ENCODE measurements at places on chromosomes 7 and 10.

GRCh38 chr10:15842556-15843169 is 17.6 kb downstream of the MINDY3 start:
- no peak for DNase-seq

DNA sequence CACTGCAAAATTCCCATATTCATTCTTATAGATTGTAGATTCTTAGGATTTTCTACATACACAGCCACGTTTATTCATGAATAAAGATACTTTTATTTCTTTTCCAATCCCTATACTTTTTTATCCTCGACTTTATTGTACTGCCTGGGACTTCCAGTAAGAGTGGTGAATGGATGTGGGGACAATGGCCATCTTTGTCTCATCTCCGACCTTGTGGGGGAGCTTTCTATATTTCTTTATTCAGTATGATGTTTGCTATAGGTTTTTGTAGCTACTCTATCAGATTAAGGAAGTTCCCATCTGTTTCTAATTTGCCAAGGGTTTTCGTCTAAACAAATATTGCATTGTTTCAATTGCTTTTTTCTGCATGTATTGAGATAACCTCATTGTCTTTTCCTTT is 184.3 kb downstream of the FOXP2 start:
- DNase-seq: no peak

DNA sequence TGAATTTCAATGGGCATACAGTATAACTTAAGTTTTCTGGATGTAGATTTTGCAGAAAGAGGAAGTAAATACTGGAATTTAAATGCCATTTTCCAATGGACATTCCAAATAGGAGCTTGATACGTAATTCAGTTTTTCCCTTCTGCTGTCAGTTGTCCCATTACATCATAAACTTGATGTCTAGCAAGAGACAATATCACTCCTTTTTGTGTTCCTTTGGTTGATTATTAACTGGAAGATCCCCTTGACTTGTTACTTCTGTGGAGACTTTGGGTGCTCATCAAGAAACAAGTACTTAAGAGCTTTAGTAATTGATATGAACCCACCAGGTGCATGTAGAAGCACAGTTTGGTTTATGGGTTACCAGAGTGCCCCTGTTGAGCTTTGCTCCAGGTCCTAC is 116.1 kb downstream of the ST7 start:
- DNase-seq: no peak

- DNase-seq: no peak
Measured at GRCh38 chr10:13383399-13383761, 35.3 kb upstream of the SEPHS1 start.

- DNase-seq: no peak
Measured at GRCh38 chr10:73743327-73743904, 756 bp upstream of the SEC24C start.

- DNase-seq: no peak
Measured at GRCh38 chr10:31687663-31688482, 240.8 kb downstream of the ARHGAP12 start.

- no peak for DNase-seq
Measured at GRCh38 chr10:98446661-98447221, at the start of gene HPS1. Gene HPS1, minus strand, starts transcription at chr10:98446935. Its CDS starts 3,695 bp downstream, at chr10:98443240.

GRCh38 chr10:49768731-49769130 is 6.6 kb upstream of the OGDHL start:
- DNase-seq: no peak
